ENCODE measurements at places on chromosomes 11 and 22.

DNA sequence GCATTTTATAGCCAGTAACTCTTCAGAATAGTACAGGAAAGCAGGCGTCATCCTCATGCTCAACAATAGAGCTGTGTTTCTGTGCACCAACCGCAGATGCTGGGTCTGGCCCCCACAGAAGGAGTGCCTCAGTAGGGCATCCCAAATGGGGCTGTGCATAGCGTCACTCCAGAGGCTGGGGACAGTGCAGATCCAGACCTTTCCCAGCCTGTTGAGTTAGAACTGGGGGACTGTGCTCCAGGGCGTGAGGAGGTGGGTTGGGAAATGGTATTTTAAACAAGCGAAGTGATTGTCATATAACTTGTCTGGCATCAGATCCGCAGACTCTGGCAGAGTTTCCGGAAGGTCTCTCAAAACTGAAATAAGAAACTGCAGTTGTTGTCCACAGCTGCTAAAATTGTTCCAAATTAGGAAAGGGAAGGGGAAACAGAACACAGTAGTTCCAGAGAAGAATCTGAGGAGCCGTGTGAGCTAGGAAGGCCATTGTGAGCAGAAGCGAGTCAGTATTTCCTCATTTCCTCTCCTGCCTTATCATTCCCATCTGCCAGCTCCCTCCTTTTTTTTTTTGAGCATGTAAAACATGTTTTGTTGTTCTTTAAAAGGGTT lies 52.2 kb downstream of the JAM3 start:
- no peak for DNase-seq

DNA sequence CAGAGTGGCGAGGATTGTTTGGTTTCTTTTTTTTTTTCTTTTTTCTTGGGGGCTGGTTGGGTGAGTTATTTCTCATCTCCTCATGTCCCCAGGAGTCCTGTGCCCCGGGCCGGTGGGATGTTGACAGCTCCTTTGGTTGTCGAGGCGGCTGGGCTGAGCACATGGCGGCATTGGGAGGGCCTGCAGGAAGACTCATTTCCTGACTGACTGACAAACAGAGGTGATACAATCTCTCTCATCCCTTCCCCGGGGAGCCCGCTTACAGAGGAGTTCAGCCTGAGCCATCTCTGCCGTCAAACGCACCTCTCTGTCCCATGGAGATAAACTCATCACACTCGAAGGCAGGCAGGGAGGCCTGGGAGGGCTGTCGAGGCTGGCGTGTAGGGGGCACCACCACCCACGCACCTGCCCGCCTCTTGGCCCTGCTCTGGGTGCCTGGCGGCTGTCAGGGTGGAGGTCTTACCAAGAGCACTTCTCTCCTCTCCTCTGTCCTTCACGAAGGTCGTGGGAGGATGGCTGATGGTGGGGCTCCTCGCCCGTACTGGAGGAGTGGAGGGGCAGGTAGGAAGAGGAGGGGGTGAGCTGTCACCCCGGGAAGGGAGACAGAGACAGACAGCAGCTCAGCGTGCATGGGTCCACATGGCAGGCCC lies 60.0 kb upstream of the NECTIN1 start:
- DNase-seq, result no peak

GRCh38 chr22:30869667-30870395 lies 98.7 kb downstream of the MORC2 start:
- no peak for DNase-seq

GRCh38 chr22:22376352-22376706 lies 131.7 kb downstream of the VPREB1 start:
- no peak for DNase-seq
